ENCODE measurements at places on chromosomes 1 and 21. TPM values are rescaled to one million over a fixed set of nuclear protein-coding genes. Genes with fewer than 3 reads are reported as not detected.

The CFHR4 gene
- total RNA-seq: 0.35 TPM

The CD58 gene
- total RNA-seq: 36.6 TPM

GRCh38 chr1:210739627-210740026, 394.3 kb downstream of the KCNH1 start:
- no peaks in the 10 kb centered on the region for H3K4me1 ChIP-seq
- no peak overlapping the region for H3K27ac ChIP-seq
- H3K4me3 ChIP-seq: no peak overlapping the region
- H3K36me3 ChIP-seq: no peaks in the 10 kb centered on the region
- H3K27me3 ChIP-seq: no peaks in the 10 kb centered on the region

DNA sequence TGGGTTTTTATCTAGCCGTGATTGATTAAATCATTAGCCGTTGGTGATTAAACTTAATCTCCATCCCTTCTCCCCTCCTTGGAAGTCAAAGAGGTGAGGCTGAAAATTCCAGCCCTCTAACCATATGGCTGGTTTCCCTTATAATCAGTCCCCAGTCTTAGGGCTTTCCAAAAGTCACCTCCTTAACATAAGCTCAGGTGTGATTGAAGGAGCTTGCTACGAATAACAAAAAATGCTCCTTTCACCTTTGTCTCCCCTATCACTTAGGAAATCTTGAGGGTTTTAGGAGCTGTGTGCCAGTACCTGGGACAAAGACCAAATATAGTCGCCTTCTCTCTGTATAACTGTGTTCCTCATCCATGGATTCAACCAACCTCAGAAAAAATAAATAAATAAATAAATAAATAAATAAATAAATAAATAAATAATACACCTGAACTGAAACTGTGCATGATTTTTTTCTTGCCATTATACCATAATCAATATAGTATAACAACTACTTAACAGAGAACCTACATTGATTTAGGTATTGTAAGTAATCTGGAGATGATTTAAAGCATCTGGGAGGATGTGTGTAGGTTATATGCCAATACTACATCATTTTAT, 82.2 kb downstream of the PAPPA2 start:
- no peak for DNase-seq
- no peaks in the 10 kb centered on the region for H3K36me3 ChIP-seq
- no peak overlapping the region for H3K27ac ChIP-seq
- no peaks in the 10 kb centered on the region for H3K27me3 ChIP-seq
- H3K4me3 ChIP-seq: no peak overlapping the region

- H3K27me3 ChIP-seq: no peaks in the 10 kb centered on the region
- no peak overlapping the region for H3K27ac ChIP-seq
- H3K4me1 ChIP-seq: no peaks in the 10 kb centered on the region
- H3K4me3 ChIP-seq: no peak overlapping the region
Measured at GRCh38 chr1:174248041-174248440, 88.7 kb downstream of the RABGAP1L start.
